Keratinocyte (primary cell): ENCODE measurements at places on chromosomes 13 and 19.

DNA sequence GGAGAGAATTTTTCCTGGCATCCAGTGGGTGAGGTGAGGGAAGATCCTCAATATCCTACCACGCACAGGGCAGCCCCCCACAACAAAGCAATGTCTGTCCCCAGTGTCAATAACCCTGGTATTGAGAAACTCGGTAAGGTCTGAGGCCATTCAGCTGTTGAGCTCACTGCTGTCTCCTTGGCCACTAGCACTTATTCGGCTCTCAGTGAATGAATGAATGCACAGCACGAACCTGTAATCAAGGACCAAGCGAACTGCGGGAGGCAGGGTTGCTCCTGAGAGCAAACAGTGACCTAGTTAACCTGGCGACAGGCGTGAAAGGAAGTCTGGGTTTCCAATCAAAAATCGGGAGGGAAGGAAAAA lies 640 bp downstream of the ZSCAN5A start:
- no peak for DNase-seq
- peaks cover 18% of the 10 kb centered on the region for H3K4me1 ChIP-seq
- peak overlapping the region; percentile 88 for H3K27ac ChIP-seq
- peak overlapping the region; percentile 80 for H3K4me3 ChIP-seq

GRCh38 chr13:32264407-32264806 lies 50.8 kb downstream of the ZAR1L start:
- no peak for DNase-seq

DNA sequence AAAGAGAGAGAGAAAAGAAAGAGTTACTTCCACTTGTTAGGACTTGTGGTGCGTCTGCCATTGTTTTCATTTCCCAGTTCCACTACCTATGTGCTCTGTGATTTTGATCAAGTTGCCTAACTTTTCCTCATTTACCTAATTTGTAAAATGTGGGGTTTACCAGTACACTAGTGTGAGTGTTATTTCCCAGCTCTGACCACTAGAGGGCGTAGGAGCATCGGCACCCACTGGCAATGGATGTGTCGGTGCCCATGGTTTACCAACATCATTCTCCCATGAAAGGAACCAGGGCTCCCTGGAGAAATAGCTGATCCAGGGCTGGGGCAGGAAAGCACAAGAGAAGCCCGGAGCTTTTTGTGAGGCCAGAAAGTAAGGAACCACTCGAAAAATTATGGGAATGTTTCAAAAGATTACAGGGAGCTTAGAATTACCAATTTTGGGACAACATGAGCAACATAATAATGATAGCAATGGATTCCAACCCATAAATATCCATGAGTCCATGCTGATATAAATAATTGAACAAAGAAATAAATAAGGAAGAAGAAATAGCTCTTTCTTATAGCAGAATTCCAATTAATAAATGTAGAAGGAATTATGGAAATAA lies 15.1 kb upstream of the CEACAM4 start:
- H3K27me3 ChIP-seq, result no peaks in the 10 kb centered on the region
- H3K27ac ChIP-seq, result no peak overlapping the region
- no peak for DNase-seq
- H3K4me1 ChIP-seq, result no peaks in the 10 kb centered on the region

GRCh38 chr13:36282821-36283432 lies 14.7 kb downstream of the CCDC169 start:
- H3K4me3 ChIP-seq, result no peak overlapping the region
- no peak overlapping the region for H3K27ac ChIP-seq
- H3K36me3 ChIP-seq, result no peaks in the 10 kb centered on the region
- no peaks in the 10 kb centered on the region for H3K4me1 ChIP-seq
